ENCODE measurements at places on chromosomes 6 and 20. TPM values are rescaled to one million over a fixed set of nuclear protein-coding genes. Genes with fewer than 3 reads are reported as not detected.

Gene LY6G6C
- not detected for total RNA-seq

Gene SCGN
- not detected for total RNA-seq

Gene ZNF311
- 0.62 TPM for total RNA-seq

Gene CDC40
- total RNA-seq = 16.1 TPM

Gene HSPA1L
- 1.9 TPM for total RNA-seq

Gene SLC4A11
- 0.63 TPM for total RNA-seq

Gene SPATS1
- not detected for total RNA-seq

Gene TBXT
- total RNA-seq = not detected

Gene STMND1
- total RNA-seq = not detected

Gene GTSF1L
- total RNA-seq = not detected

Gene CCN6
- not detected for total RNA-seq

Gene RAET1G
- not detected for total RNA-seq

Gene CASS4
- total RNA-seq = 3.4 TPM

Gene DLGAP4
- 150 TPM for total RNA-seq

Gene DEFB132
- total RNA-seq = not detected

Gene MLN
- total RNA-seq = not detected

Gene TMEM217
- 2.2 TPM for total RNA-seq

Gene TBX18
- 58.6 TPM for total RNA-seq

Gene SPATA25
- total RNA-seq = 8.6 TPM

Gene IL17A
- not detected for total RNA-seq

Gene SSTR4
- not detected for total RNA-seq

Gene CALHM5
- total RNA-seq = 11.5 TPM
